ENCODE measurements at places on chromosomes 1 and 21. TPM values are rescaled to one million over a fixed set of nuclear protein-coding genes. Genes with fewer than 3 reads are reported as not detected.

GRCh38 chr1:227941509-227942020, 6.2 kb downstream of the WNT9A start:
- no peak for DNase-seq

DNA sequence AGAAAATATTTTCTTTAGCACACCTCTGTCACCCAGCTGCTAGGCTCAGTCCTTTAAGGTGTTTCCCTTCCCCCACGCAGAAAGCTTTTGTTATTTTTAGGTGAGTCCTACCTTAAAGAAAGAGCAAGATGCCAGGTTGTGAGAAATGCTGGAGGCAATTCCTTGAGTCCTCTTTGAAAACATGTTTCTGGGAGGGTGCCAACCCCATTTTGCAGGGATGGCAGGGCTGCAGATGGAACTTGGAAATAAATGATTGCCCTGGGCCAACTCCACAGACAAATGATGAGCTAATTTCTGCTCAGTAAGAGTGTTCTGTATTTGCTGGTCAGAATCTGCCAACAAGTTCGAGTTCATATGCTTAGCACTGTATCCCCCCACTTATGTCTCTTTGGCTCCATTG, 119.2 kb upstream of the RAB3GAP2 start:
- no peak for DNase-seq

DNA sequence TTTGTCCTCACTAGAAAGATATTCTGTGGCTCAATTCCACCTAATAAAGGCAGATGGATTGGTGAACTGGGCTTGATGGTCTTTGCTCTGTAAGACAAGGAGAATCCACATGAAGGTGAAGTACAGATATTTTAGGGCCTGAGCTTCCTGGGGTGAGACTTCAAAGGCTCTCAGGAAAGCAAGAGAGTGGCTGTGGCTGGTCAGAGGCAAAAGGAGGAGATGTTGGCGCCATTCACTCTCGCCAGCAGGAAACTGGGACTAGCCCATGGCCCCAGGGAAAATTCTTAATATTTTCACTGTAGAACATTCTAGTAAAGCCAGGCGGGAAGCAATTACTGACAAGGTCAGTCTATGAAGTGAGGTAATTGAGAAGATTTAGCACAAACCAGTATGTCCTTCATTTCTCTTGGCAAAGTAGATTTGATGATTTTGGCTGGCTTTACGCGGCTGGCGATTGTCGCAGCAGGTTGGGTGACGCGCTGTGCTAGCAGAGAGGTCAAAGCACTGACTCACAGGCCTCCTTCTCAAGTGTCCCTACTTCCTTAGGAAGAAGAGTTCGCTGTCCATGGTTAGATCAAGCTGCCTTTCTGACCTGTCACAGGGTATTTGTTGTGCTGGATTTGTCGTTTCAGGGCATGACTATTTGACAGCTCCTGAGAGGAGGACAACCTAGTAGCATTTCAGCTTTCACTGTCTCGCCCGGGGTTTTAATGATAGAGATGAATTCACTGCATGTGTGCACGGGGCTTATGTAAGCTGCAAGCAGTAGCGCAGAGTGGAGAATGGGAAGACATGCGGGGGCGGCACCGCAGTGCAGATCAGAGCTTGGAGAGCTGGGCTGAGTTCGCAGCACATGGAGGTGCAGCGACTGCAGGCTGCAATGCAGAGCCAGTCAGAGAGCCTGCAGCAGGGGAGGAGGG, 32.7 kb downstream of the XCL1 start:
- DNase-seq, result no peak

DNA sequence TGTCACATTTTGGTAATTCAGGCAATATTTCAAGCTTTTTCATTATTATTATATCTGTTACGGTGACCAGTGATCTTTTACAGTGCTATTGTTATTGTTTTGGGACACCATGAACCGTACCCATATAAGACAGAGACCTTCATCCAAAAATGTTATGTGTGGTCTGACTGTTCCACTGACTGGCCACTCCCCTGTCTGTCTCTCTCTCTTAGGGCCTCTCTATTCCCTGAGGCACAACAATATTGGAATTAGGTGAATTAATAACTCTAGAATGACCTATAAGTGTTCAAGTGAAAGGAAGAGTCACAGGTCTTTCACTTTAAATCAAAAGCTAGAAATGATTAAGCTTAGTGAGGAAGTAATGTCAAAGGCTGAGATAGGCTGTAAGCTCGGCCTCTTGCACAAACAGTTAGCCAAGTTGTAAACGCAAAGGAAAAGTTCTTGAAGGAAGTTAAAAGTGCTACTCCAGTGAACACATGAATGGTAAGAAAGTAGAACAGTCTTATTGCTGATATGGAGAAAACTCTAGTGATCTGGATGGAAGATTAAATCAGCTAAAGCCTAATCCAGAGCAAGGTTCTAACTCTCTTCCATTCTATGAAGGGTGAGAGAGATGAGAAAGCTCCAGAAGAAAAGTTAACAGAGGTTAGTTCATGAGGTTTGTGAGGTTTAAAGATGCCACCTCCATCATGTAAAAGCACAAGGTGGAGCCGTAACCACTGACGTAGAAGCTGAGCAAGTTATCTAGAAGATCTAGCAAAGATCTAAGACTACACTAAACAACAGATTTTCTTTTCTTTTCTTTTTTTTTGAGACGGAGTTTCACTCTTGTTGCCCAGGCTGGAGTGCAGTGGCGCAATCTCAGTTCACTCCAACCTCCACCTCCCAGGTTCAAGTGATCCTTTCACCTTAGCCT, 19.7 kb upstream of the DIPK1A start:
- DNase-seq, result no peak

GRCh38 chr21:15520811-15521643, 208.8 kb upstream of the USP25 start:
- DNase-seq, result peak; percentile 22

DNA sequence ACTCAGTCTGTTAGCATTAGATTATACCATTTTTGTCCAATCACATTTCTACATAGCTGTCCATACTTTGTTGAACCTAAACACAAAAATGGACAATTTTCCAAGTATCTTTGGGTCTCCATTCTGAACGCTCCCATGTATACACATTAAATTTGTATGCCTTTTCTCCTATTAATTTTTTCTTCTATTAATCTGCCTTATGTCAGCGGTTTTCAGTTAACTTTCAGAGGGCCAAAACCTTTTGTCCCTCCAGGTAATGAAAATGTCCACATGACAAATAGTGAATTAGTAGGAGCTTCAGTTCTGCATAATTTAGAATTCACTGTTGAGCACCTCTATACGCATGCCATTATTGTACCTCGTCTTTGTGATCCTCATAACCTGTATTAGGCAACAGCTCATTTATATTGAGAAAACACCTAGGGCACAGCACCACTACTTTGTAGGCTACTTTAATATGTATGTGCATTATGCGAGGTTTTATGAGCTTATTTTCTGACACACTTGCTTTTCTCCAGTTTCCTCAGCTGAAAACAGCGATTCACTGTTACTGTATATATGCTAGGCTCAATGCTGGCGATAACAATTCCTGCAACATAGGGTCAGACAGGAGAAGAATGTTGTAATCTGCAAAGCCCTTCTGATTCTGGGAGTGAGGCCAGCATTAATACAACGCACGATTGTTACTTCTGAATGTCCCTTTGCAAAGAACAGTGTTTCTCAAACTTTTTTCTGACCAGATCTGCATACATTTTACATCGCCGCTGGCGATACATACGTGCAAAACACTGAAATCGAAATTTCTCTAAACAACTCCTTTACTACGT, 1.1 kb upstream of the ABCD3 start:
- peak; percentile 45 for DNase-seq

- no peak for DNase-seq
Measured at GRCh38 chr1:194442901-194443575, 1256.6 kb upstream of the B3GALT2 start.

DNA sequence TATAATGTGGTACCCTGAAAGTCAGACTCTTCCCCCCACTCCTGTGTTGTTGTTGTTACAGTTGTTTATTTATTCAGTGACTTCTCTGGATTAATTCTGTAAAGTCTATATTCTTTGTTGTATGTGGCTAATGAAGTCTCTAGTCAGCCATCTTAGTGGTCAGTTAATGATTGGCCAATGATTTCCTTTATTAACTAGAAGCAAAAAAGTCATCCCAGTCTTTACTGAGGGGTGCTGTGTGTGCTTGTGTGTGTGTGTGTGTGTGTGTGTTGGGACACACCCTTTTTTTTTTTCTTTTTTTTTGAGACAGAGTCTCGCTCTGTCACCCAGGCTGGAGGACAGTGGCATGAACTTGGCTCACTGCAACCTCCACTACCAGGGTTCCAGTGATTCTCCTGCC, 37.3 kb upstream of the HYI start:
- DNase-seq, result no peak

DNA sequence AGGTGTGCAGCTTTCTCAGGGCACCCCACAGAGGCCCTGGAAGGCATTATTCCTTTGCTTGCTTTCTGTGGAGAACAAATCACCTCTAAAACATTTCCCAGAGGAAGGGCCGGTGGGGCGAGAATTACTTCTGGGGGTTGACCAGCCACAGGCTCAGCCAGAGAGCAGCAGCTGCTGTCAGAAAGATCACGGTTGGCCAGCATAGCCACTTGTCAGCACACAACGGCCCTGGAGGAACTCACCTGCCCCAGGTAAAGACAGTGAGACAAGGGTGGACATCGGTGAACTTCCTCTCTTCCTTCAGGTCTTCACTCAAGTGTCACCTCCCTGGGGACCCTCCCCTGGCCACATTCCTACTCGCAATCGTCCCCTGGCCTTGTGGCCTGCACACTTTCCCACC, 69.5 kb upstream of the CLDN14 start:
- no peak for DNase-seq

DNA sequence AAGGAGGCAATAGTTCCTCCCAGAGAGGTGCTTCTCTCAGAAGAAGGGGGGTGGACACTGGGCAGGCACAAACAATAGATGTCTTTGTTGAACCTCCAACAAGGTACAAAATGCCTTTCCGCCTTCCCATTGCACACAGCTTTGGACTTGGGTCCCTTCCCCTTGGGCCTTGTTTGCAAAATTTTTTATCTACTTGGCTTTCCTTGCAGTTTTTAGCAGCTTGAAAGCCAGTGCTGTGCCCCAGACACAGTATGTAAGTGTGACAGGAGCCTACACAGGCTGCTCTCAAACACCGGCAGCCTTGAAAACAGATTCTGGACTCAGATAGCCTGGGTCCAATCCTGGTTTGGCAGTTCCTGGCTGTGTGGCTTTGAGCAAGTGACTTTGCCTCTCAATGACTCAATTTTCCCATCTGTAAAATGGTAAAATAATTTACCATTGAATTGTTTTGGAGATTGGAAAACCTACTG, 43.0 kb downstream of the ELAPOR1 start:
- no peak for DNase-seq

Gene TMEM54
- 4.8 TPM for total RNA-seq

Gene PROX1
- total RNA-seq, result not detected

Gene VWA1
- 0.92 TPM for total RNA-seq

Gene TMEM269
- 1.7 TPM for total RNA-seq

Gene METTL18
- 6.3 TPM for total RNA-seq

Measured in A673 (cell line).